ENCODE measurements at places on chromosomes 2 and 18.

DNA sequence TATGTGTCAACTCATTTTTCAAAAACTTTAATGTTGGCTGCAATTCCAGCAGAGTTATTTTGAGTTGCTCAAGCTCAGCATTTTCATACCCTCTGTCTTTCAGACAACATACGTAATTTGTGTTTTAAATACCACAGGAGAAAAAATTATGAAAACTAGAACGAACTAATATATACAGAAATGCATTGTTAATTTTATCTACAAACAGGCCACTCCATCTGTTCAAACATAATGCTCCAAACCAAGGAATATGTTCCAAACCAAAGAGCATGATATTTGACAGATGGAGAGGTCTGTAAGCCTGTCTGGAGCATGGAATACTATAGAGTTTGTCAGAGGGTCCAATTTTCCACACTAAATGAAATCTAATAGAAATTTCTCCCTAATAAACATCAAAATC lies 536.2 kb upstream of the FSIP2 start:
- no peak for DNase-seq

- no peak for DNase-seq
Observed at GRCh38 chr18:12015416-12016062, 34.2 kb downstream of the IMPA2 start.

DNA sequence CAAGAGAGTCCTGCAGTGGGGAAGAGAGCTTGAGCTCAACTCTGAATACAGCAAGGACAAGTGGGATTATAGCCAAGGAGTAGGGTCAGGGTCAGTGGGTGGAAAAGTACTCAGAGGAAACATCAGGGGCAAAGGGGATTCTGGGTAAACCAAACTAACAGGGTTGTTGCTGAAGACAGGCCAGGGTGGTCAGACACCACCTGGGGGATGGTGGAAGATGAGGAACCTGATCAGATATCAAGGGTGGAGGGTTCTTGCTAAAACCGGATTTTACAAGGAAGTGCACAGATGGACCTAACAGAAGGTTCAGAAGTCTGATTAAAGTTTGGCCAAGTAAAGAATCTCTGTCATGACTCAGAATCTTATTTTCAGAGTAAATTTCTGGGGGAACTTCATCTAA lies 16.5 kb downstream of the OSBPL1A start:
- DNase-seq: no peak

- DNase-seq: no peak
Observed at GRCh38 chr2:100160396-100160795, 18.0 kb upstream of the AFF3 start.

DNA sequence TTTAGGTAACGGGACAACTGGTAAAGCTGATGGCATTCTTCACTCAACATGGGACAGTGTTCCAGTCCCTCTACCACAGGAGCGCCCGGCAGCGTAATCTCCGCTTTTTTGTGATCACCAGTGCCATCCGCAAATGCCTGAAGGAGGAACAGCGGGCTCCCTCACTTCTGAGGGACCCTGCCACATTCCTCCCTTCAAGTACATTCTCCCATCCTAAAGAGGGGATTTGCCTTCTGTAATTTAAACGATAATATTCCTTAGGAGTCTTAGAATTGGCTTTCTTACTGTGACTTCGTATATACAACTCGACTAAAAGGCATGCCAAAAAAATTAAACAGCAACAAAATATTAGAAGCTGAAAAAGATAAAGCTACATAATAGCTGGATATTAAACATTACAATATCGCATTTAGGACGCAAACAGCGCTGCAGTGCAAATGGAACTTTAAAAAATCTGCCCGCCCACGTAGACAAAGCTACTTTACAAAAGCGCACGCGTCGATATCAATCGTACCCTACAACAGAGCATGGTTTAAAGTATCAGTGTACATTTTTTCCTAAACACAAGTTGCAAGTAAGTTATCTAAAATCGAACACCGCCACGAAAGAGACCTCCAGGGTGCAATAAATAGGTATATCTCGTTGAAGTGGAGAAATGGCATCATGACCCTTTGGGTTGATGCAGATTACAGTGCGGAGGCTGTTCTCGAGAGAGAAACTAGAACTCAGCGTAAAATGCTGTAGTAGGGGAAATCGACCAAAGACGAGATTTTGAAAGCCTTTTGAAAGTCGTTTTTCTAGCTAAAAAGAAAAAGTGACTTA lies 2.3 kb upstream of the VSNL1 start:
- DNase-seq: no peak

GRCh38 chr2:240603846-240604245 lies 17.3 kb downstream of the CAPN10 start:
- DNase-seq: no peak

GRCh38 chr2:158967731-158968395 lies 577 bp upstream of the TANC1 start:
- DNase-seq: peak; percentile 64

DNA sequence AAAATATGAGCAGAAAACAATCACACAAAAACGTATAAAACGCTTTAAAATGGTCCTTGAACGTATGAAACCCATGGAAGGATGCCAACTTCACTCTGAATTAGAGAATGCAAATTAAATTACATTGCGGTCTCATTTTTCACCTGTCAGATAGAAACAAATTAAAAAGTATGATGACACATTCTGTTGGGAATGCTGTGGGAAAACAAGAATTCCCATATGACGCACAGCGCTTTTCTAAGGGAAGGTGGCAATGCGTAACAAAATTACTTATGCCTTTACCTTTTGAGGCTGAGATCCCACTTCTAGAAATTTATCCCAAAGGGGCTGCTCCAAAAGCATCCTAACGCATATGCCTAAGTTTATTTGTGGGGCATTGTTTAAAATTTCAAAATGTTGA lies 3.8 kb upstream of the RPS7 start:
- no peak for DNase-seq

- no peak for DNase-seq
Observed at GRCh38 chr2:25375371-25375988, 33.8 kb upstream of the DNMT3A start.

DNA sequence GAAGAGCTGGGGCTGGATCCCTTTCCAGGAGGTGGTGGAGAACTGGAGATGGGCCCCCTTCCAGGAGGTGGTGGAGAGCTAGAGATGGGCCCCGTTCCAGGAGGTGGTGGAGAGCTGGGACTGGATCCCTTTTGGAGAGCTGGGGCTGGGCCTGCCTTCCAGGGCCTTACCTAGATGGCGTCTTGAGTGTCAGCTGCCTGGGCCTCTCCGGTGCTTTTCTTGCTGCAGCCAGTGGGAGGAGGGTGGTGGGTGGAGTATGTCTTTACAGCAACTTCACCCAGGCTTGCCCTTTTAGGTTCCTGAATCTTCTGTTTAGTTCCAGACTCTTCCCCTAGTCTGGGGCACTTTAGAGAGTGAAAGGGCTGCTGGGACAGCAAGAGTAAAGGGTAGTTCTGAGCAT lies 19.1 kb upstream of the TXNDC2 start:
- no peak for DNase-seq

DNA sequence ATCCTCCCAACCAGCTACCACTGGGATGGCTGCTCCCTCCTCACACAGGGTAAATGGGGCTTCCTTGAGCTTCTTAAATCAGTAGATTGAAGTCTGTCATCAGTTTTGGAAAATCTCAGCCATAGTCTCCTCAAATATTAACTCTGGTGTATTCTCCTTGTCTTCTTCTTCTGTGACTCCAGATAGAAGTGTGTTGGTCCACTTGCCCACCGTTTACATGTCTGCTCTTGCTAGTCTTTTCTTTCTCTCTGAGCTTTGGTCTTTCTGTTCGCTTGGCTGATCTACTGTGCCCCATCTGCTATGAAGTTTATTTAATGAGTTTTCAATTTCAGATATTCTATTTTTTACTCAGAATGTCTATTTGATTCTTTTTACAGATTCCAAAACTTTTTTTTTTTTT lies 281.7 kb upstream of the HDAC4 start:
- no peak for DNase-seq

- no peak for DNase-seq
Observed at GRCh38 chr2:199627417-199627816, 169.7 kb upstream of the SATB2 start.

GRCh38 chr2:128437204-128437565 lies 118.5 kb upstream of the HS6ST1 start:
- DNase-seq: peak; percentile 21

DNA sequence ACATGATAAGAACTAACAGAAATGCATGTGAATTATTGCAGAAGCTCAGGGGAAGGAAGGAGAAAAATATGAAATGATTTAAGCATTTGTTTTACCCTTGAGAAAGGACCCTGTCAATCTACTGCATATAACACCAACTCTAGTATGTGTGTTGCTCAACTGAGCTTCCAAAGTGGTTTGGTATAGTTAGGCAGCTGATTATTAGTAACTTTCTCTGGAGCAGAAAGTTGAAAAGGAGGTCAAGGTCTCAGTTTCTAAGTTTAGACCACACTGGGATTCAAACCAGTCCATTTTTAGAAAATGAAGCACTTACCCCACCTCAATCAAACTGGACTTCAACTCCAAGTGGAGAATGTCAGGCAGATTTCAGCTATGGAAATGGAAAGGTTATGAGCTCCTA lies 123.3 kb upstream of the CDC42EP3 start:
- DNase-seq: no peak

DNA sequence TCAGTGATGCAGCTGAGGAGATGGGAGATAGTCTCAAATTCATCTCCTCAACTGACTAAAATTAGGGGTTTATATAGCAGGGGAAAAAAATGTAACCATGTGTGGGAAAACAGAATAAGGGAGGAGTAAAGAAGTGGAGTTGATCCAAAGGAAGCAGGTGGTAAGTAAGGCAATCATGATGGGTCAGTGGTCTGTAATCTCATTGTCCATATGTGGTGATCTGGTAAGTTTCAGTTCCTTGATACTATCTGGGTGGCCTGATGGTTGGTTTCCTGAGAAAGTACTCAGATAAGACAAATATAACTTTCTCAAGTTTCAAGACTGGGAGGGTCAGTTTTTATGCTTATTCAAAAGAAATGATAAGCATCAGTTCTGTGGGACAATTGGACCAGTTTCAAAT lies 312.3 kb upstream of the KCNJ3 start:
- no peak for DNase-seq

DNA sequence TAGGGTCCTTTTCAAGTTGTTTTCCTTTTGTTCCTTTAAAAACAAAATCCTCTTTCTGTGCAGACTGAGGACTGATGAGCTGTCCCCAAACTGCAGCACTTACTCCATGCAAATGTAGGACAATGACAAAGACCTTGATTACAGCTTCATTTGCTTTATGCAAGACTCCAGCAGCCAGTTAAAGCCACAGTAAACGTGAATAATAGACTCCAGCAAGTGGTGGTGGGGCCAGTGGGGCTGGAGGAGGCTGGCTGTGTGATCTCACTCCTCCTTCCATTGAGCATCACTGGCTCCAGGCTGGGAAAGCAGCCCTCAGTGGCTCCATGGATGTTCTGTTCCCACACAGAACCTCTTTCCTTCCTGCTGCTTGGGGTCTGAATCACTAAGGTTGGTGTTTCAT lies 306.0 kb upstream of the CELF4 start:
- DNase-seq: no peak

DNA sequence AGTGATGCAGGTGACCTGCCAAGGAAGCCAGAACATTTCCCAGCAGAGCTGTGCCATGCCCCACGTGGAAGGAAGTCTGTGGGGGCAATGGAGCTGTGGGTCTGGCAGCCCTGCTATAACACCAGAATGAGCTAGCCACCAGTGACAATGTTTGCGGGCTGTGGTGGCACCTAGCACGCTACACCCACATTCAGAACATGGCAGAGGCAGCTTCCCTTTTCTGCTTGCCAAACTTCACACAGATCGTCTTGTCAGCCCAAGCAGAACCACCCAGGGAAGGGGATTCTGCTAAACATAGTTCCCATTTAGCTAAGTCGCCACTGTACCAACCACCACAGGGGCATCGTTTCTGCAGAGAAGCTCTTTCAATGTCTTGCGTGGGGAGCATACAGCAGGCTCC lies 27.0 kb upstream of the CCDC93 start:
- DNase-seq: no peak

GRCh38 chr2:11850082-11850481 lies 103.7 kb downstream of the LPIN1 start:
- no peak for DNase-seq

- DNase-seq: no peak
Observed at GRCh38 chr18:52236131-52236530, 103.9 kb upstream of the DCC start.

DNA sequence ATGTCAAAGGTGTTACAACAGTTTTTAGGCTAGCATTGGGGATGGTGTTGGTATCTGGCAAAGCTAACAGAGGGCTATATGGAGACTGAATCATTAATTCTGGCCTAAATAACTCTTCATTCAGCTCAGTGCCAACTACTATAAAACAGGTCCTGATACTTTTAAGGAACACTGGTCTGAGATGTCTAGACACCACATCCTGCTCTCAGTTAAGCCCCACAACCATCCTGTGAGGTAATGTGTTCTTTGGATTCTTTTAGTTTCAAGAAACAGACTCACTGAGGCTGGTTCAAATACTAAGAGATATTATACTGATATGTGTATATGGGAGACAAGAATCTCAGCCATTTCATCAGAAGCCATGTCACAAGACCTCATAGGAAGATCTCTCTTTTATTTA lies 14.2 kb upstream of the HK2 start:
- DNase-seq: no peak

DNA sequence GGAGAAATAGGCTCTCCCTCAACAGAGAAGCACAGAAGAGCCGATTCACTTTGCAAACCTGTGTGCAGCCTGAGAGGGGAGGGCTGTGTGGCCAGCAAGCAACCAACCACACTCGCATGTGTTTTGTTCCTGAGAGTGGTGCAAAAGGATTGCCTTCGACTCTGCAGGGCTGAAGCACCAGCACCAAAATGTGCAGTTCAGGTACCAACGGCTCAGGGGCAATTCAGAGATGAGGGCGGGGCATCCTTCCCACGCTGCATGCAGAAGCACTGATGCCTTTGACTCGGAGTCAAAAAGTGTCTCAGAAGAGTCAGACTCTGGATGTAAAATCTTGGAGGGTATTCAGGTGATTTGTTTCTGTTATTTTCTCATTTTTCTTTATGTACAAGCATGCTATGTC lies 55.5 kb downstream of the DCDC2C start:
- DNase-seq: no peak

GRCh38 chr2:225462945-225463344 lies 63.4 kb downstream of the NYAP2 start:
- DNase-seq: no peak

DNA sequence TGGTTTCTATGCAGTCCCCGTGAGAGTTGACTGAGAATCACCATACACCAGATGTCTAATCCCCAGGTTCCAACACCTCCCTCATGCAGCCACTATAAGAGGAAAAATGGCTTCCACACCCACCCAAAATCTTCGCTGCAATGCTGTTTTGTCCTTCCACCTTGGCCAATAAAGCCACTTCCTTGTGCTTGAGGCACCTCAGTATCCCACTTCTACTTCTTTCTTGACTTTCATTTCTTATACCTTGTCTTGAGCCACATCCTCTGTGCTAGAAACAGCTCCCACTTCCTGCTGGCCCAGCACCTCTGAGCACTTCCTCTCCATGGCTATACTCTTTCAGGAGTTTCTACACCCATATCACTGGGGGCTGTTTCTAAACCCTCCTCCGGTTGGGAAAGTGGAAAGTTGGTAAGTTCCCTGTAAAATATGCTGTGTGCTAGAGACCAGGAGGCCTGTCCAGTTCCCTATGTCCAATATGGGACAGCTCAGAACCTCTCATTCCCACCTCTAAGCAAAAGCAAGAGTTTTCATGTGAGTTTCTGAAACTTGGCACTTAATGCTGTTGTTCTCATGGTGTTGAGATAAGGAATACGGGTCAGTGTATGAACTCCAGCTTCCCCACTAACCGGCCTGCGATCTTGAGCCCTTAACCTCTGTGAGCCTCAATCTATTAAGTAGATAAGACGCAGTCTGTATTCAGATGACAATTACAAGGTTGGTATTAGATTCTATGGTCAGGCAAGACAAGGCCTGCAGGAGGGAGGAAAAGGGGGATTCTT lies 209.1 kb upstream of the ID2 start:
- no peak for DNase-seq

- DNase-seq: no peak
Observed at GRCh38 chr2:229713371-229714079, 830 bp downstream of the DNER start.
